ENCODE measurements at places on chromosomes 3 and 15. TPM values are rescaled to one million over a fixed set of nuclear protein-coding genes. Genes with fewer than 3 reads are reported as not detected.

Gene TMF1
- 21.2 TPM for total RNA-seq

Gene GPR15
- total RNA-seq: 0.47 TPM

Gene DOCK3
- total RNA-seq: 0.05 TPM

Gene COL7A1
- total RNA-seq: 4.4 TPM

Gene FOXB1
- 0.05 TPM for total RNA-seq
